ENCODE measurements at places on chromosomes 12 and 14.

DNA sequence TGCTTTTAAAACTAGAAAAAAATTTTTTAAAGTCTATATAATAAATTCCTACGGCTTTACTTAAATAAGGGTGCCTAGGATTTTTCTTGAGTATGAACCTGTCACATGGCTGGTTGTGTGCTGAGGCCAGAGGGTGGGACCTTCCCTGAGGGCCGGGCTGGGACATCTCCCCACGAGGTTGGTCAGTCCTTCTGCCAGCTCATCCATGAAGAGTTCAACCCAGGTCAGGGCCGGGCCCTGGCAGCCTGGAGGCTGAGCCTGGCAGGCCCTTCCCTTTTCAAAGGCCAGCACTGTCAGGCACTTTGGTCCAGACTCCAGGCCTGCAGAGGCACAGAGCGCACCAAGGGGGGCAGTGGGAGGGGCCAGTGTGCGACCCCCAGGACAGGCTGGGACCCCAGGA is 31.7 kb downstream of the TNFAIP2 start:
- DNase-seq, result no peak

DNA sequence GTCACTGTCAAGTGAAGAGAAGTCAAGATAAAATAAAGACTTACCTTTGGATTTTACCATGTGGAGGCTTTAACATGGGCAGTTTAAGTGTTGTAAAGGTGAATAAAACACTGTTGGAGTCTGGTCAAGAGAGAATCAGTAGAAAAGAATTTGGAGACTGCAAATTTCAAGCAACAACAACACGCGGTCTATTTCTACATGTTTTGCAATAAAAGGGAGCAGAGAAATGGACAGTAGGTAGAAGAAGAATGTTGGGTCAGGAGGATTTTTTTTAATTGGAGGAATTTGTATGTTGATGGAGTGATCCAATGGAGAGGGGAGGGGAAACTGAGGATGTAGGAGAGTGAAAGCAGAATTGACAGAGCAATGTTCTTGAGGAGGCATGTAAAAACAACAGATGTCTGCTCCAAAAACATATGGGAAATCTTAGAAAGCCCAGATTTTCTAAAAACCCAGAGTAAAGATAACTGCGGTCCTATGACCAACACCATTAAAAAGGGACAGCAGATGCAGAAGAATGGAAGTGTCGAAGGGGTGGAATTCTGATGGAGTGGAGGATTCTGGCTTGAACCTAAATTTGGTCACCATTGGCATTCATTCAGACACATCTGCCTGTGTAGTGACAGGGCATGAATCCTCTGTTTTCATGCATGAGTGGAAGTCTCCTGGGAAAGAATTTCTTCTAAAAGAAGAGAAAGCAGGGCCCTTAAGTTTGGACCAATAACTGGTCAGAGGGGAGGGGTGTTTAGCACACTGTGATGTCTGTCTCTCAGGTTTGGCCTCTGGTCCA is 68.0 kb upstream of the OSBPL8 start:
- DNase-seq, result no peak

DNA sequence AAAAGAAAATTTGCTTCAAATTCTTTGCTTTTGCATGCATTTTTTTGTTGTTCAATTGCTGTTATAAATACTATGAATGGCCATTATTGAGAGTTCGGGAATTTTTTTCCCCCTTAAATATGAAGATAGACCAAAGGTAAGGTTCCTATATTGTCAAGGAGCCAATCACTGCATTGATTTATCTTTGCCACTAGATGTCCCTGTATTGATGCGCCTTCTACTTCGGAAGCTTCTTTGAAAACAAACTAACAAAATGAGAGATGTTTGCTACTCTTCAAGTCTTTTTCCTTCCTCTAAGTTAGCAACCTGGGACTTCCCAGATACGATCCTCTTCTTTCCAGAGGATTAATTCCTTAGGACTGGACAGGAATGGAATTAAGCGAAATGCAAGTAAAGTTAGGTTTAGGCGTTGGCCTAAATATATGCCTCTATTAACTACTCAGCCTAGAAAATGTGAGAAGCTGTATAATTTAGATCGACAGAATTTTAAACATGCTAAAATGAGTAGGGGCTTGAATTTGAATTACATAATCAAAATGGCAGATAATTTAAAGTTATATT is 318.1 kb downstream of the AEBP2 start:
- no peak for DNase-seq

- DNase-seq, result no peak
Observed at GRCh38 chr12:110846615-110847566, at the start of gene CCDC63. TSS of gene CCDC63 (plus strand) at chr12:110846987. CDS start at chr12:110852955, 5,968 bp downstream.

- DNase-seq, result no peak
Observed at GRCh38 chr12:82213761-82214160, 144.4 kb downstream of the CCDC59 start.

- peak; percentile 2 for DNase-seq
Observed at GRCh38 chr14:44662250-44662891, 155.3 kb upstream of the FSCB start.

GRCh38 chr12:30925607-30926242 is 823 bp upstream of the TSPAN11 start:
- no peak for DNase-seq

GRCh38 chr12:124279846-124280360 is 15.0 kb upstream of the RFLNA start:
- no peak for DNase-seq

GRCh38 chr12:117417004-117417403 is 55.6 kb upstream of the NOS1 start:
- no peak for DNase-seq

GRCh38 chr12:113007166-113007565 is 28.8 kb downstream of the OAS2 start:
- DNase-seq, result no peak

- DNase-seq, result no peak
Observed at GRCh38 chr12:116600959-116601918, 42.1 kb downstream of the MAP1LC3B2 start.

- DNase-seq, result peak; percentile 45
Observed at GRCh38 chr12:30796313-30796780, 41.6 kb upstream of the CAPRIN2 start.

GRCh38 chr14:20719777-20720176 is 25.9 kb upstream of the EDDM3A start:
- no peak for DNase-seq

DNA sequence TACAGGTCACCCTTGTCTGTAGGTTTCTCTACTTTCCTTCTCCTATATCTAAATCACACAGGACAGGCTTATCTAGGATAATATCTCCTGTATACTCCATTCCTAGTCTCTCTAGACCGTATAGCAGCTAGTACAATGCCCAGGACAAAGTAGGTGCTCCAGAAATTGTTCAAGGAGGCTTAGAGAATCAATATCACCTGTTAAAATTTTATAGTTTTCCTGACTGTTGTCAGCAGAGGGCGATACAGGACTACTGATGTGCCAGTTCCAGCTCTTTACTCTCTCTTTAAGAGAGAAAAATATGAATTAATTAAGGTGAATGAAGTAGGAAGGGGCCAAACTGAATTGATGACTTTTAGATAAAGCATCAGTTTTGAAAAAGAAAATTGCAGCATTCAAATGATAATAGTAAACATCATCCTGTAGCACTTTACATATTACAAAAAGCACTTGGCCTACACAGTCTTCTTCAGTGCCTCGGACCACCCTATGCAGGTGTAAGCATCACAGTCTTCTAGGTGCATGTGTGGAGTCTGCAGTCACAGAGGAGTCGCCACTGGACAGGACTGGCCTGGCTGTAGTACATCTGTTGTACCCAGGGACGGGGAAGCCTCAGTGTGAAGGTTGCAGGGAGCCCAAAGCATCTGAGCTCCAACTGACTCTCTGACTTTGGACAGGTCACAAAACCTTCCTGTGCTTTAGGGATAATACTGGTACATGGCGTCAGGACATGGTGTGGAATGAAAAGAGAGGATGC is 61.9 kb upstream of the MAX start:
- DNase-seq, result peak; percentile 56

DNA sequence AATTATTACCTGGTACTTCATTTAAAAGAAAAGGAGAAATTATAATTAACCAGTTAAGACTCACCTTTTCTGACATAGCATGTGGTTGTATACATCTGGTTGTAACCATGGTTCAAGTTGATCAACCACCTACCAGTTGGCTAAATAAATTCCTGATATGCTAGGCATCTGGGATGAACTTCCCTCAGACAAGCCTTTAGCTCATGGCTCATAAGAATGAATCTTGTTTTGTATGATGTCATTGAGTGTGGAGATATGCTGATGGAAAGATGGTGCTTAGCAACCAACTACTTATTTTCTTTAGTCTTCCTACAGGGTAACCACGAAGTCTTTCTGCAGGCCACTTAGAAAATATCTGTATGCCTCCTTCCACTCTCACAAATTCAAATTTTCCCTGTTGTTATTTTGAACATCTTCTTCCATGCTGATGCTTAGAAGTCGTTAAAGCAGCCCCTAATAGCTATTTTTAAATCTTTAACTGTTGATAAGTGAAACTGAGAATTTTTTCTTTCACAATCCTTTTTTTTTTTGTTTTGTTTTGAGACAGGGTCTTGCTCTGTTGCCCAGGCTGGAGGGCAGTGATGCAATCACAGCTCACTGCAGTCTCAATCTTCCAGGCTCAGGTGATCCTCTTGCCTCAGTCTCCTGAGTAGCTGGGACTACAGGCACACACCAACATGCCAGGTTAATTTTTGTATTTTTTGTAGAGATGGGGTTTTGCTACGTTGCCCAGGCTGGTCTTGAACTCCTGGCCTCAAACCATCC is 51.9 kb upstream of the PTHLH start:
- DNase-seq, result no peak

DNA sequence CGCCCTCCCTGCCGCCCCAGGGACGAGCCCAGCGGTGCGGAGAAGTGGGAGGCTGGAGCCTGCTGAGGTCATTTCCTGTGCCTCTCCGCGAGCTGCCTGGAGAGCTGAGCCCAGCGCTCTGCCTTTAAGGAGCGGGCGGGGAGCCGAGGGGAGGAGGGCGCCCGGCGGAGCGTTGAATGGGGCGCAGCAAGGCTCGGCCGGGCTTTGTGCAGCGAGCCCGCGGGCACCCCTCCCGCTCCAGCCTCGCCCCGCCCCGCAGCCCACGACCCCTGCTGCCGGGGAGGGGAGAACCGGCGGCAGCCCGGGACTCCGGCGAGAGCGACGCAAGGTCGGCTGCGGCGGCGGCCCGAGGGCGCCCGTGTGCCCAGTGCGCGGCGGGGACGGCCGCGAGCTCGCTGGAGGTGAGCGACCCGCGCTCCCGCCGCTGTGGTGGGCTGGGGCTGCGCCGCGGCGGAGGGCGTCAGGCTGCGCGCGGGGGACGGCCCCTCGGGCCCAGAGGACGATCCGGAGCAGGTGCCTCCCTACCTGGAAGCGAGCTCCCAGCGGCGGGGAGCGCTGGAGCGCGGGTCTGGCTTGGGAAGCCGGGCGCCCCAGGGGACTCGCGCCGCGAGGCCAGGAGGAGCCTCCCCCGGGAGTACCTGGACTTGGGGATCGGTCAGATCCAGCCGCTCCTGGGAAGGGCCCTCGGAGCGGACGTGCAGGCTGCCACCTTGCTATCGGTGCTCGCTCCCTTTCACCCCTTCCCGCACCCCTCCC is at the start of gene PLEKHH1:
Gene PLEKHH1 (plus strand): TSS at position 293 of the 756 bp plus-strand sequence. CDS start 8,578 bp downstream, outside the sequence.
- DNase-seq, result no peak
